ENCODE measurements at places on chromosomes 16 and 17.

- no peaks in the 10 kb centered on the region for H3K4me1 ChIP-seq
- no peak overlapping the region for H3K4me3 ChIP-seq
- H3K27me3 ChIP-seq = no peaks in the 10 kb centered on the region
- H3K27ac ChIP-seq = no peak overlapping the region
Measured at GRCh38 chr17:40932608-40933007, 4.8 kb downstream of the KRT23 start.

GRCh38 chr16:50067290-50067853 lies 1.6 kb downstream of the HEATR3 start:
- DNase-seq = no peak
- H3K4me1 ChIP-seq = peaks cover 3% of the 10 kb centered on the region
- no peak overlapping the region for H3K27ac ChIP-seq
- no peak overlapping the region for H3K4me3 ChIP-seq
- no peaks in the 10 kb centered on the region for H3K27me3 ChIP-seq

DNA sequence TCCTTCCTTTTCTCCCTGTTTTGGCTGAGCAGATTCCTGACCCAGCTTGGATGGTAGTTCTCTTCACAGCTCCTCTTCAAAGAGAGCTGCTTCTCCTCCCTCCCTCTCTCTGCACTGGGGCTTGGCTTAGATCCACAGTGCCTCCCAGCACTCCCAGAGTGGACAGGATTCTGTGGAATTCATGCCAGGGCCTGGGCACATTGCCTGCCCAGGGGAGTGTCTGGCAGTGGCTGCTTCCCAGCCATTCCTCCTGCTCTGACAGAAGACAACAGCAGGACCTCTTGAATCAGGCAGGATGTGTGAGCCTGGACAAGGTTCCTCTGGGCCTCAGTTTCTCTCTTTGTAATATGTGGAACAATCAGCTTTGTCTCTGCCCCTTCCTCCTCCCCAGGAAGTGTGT lies 4.5 kb upstream of the MMP28 start:
- 0 out of 2 replicates have a peak, but pooled peaks cover 1% of the 10 kb centered on the region for H3K4me1 ChIP-seq
- H3K27ac ChIP-seq = no peak overlapping the region
- DNase-seq = no peak
- H3K36me3 ChIP-seq = peaks cover 4% of the 10 kb centered on the region
- peaks cover 15% of the 10 kb centered on the region for H3K27me3 ChIP-seq

DNA sequence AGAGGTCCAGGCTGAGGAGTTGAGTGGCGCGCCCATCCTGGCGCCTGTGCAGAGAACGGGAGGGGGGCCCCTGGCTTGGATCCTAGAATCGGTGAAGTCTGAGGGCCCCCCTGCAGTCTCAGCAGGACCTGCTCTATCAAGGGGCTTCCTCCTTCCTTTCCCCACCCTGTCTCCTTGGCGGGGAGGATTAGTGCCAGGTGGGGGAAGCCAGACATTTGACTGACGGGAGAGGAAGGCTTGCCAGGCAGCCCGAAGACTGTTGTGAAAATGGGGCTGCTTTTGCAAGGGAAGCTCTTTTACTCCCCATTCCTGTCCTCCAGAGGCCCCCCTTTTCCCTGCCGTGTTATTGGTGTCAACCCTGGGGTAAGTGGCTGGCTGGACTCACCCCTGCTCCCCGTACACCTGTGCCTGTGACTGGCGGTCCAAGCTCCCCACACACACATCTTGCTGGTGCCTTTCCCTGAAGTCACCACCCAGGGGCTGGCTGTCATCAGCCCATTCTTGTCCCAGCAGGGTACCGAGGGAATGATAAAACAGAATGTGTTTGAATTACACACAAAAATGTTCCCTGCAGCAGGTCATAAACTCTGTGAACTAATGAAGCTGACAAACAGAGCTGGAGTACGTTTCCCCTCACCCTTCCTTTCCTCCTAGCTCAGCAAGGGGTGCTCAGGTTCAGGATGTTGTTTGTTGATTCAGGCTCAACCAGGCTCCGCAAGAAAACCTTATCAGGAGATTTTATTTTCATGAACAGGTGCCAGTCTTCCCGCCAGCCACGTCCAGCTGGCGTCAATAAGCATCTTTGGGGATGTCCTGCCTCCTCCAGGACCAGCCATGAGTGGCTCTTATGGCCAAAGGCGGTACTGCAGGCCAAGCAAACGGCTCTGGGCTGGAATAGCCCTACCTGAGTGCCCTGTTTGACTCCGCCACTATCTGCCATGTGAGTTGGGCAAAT lies 4.4 kb upstream of the ARMC7 start:
- H3K4me1 ChIP-seq = no peaks in the 10 kb centered on the region
- no peak for DNase-seq
- H3K36me3 ChIP-seq = peaks cover 3% of the 10 kb centered on the region
- H3K4me3 ChIP-seq = no peak overlapping the region
- no peaks in the 10 kb centered on the region for H3K27me3 ChIP-seq

GRCh38 chr17:7988750-7989178 lies 13.7 kb upstream of the GUCY2D start:
- no peaks in the 10 kb centered on the region for H3K4me1 ChIP-seq
- H3K4me3 ChIP-seq = no peak overlapping the region
- no peak for DNase-seq
- no peaks in the 10 kb centered on the region for H3K27me3 ChIP-seq
- H3K27ac ChIP-seq = no peak overlapping the region

DNA sequence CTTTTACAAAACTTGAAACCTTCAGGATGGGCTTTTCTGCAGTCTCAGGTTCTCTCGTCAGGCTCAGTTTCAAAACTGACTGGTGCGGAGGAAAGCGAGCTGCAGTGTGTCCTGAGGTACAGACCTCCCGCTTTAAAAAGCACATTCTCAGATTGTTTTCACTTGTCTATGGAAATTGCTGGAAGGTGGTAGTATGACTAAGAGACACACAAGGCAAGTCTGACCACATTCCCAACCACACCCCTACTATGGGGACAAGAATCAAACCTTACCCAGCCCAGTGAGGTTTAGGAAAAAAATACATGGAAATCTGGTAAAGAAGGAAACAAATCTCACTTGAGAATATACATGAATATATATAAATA lies 18.2 kb downstream of the SRP68 start:
- no peaks in the 10 kb centered on the region for H3K27me3 ChIP-seq
- no peak overlapping the region for H3K27ac ChIP-seq

GRCh38 chr16:53608094-53608493 lies 95.6 kb downstream of the RPGRIP1L start:
- H3K36me3 ChIP-seq = no peaks in the 10 kb centered on the region
- H3K4me1 ChIP-seq = no peaks in the 10 kb centered on the region
- no peak for DNase-seq
- H3K4me3 ChIP-seq = no peak overlapping the region
- no peak overlapping the region for H3K27ac ChIP-seq
- no peaks in the 10 kb centered on the region for H3K27me3 ChIP-seq

DNA sequence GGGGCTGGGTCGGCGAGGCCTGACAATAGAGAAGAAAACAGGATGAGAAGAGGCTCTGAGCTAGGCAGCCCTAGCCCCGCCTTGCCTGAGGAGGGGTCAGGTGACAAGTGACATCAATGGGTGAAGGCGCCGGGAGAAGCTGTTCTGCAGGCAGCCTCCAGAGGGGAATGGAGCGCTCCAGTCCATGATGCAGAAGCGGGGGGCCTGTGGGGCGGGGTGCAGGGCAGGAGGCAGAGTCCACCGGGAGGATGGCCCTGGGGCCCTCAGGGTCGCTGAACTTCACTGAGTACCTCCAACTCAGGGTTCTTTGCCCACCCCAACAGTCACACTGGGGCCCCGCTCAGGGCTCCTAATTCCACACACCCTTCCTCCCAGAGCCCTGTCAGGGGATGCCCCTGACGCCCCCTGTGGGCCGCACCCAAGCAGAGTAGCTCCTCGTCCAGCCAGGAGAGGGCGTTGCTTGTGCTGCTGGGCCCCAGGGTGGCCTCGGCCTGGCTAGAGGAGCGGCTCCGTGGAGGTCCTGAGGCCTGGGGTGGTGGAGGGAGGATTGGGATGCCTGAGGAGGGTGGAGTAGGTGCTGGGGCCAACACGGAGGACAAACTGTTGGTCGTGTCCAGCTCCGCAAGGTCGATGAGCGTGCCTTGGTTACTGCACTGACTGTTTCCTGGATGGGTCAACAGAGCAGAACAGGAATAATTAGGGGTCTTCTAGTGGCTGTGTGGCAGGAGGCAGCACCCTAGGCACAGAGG lies 20.8 kb downstream of the GGA3 start:
- H3K27me3 ChIP-seq = no peaks in the 10 kb centered on the region
- no peaks in the 10 kb centered on the region for H3K4me1 ChIP-seq
- no peak overlapping the region for H3K4me3 ChIP-seq
- no peak overlapping the region for H3K27ac ChIP-seq
- peaks cover 50% of the 10 kb centered on the region for H3K36me3 ChIP-seq

GRCh38 chr17:75996665-75997590 lies 3.7 kb upstream of the CDK3 start:
- DNase-seq = no peak
- H3K36me3 ChIP-seq = no peaks in the 10 kb centered on the region
- no peaks in the 10 kb centered on the region for H3K27me3 ChIP-seq
- no peak overlapping the region for H3K27ac ChIP-seq

GRCh38 chr17:17681744-17682292 lies 560 bp downstream of the RAI1 start:
- no peak overlapping the region for H3K27ac ChIP-seq
- H3K36me3 ChIP-seq = no peaks in the 10 kb centered on the region
- H3K4me3 ChIP-seq = peak overlapping the region; percentile 46
- peaks cover 76% of the 10 kb centered on the region for H3K27me3 ChIP-seq
